BJ (cell line): ENCODE measurements at places on chromosomes 7 and 10.

DNA sequence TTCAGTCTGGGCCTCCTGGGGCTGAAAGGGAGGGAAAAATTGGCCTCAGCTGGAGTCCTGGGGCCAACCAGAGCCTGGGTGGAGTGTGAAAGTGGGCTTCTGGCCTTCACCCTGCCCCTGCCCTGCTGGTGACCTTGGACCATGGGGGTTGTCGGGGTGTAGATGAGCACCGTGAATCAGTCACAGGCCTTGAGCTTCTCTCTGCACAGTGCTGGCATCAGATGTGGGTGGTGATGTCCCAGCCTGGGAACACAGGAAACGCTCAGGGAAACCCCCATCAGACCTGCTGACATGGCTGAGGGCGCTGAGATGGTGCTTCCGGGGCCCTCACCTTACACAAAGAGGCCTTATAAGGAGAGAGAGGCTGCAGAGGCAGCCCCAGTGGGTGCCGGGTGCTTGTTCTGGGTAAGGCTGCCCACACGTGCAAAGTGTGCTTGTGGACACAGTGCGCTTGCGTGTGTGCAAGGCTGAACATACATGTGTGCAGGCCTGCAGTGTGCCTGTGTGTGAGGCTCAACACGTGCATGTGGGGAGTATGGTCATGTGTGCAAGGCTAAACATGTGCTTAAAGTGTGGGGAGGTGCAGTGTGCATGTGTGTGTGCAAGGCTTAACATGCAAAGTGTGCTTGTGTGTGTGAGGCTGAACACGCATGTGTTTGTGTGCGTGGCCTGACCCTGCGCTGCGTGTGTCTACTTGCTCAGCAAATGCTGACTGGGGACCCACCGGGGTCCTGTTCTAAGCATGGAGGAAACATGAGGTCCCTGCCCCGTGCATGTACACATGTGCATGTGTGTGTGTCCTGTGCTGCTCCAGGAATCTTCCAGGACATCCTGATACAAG lies 6.5 kb downstream of the ARPC1B start:
- no peak for DNase-seq

DNA sequence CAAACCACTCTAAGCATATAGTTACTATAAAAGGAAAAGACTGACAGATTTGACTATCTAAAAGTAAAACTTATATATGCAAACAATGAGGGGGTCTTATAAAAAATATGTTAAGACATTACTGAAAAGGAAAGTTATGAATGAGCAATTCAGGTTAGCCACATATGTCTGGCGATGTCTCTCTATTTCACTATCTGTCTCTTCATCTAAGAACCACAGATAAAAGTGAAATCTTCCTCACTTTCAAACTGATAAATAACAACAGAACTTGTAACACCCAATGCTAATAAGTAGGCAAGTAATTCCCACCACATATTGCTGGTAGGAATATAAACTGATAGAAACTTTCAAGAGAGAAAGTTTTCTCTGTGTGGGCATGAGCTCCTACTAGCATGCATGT lies 138.2 kb downstream of the CHCHD3 start:
- no peak for DNase-seq

- no peak for DNase-seq
These were observed 187.8 kb downstream of the PARD3 start for GRCh38 chr10:34627331-34627730.

DNA sequence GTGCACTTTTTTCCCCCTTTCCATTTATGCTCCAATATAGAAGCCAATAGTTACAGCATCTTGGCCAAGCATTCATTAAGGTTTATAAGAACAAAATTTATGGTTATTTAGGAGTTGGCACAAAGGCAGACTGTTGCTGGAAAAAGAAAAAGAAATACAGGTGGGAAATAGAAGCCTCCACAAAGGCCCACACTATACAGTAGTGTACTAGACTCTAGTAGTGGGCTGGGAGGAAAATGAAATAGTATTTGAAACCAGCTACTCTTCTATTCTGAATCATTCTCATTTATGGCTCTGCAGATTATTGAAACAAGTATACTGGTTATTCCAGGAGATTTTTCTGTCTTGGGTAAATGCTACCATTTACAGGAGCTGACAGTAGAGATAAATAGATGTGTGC lies 80.9 kb upstream of the CDK6 start:
- no peak for DNase-seq

- no peak for DNase-seq
These were observed 236.4 kb downstream of the WDR37 start for GRCh38 chr10:1292611-1293031.

GRCh38 chr7:15963206-15963605 lies 276.7 kb upstream of the MEOX2 start:
- no peak for DNase-seq

- DNase-seq: no peak
These were observed 5.9 kb downstream of the PITRM1 start for GRCh38 chr10:3166496-3167290.

DNA sequence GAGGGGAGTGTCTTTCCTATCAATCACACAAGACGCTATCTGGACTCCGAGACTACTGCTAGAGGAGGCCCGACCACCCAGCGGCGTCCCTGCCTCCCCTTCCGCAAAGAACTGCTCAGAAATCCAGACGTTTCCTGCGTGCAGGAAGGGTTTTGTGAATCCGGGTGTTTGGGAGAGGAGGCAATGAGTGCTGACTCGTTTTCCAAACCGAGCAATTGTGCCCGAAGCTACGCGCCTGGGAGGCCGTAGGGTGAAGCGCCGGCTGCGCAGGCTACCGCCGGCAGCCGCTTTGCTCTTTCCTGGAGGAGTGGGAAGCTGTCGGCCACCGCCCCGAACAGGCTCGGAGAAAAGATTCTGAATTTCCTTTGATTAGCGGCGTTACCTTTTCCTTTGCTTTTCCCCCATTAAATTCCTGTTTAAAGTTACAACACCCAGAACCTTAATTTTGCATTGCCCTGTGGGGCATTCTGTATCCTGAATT lies 5.3 kb downstream of the VAX1 start:
- no peak for DNase-seq
